Lower leg skin (tissue), 4 donors: ENCODE measurements at places on chromosomes 13 and 19.

- DNase-seq: no peak
Observed at GRCh38 chr19:6212403-6213265, 67.1 kb downstream of the MLLT1 start.

DNA sequence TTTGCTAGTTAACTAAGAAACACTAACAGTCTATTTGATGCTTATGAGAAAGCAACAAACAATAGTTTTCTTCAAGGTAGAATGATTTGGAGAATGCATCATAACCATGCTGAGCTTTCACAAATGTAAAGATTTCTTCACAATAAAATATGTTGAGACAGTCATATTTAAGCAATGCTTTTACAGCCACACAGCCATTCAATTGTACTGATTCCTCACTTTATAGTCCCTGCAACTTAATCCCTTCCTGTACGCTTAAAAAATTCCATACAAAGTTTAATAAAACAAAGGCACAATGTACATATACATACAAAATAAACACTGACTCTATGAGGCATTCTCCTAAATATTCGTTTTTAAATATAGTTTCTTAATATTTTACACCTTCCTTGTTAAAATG, 4.7 kb upstream of the ACOD1 start:
- no peak for DNase-seq

GRCh38 chr19:45613926-45614725, 12.1 kb upstream of the GPR4 start:
- no peak for DNase-seq

DNA sequence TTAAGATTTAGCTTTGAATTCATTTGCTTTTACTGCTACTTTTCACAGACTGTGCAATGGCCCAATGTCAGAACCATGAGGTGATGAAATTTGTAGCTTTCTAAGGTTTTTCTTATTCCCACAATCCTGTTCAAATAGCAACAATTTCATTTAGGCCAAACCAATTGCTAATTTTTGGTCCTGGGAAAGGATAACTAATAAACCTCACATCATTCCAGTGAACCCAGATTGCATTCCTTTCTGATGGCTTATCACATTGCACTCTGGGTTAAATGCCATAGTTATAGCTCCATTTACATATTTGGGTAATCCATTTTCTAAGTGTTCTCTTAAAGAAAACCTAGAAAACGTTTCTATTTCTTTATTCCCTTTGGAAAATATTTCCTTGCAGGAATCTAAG, 22.9 kb upstream of the POMP start:
- no peak for DNase-seq

- DNase-seq: no peak
Observed at GRCh38 chr13:68727798-68728197, 1379.8 kb upstream of the ATXN8OS start.

GRCh38 chr19:51179256-51179655, 37.2 kb downstream of the SIGLEC7 start:
- peak; percentile 10 for DNase-seq

DNA sequence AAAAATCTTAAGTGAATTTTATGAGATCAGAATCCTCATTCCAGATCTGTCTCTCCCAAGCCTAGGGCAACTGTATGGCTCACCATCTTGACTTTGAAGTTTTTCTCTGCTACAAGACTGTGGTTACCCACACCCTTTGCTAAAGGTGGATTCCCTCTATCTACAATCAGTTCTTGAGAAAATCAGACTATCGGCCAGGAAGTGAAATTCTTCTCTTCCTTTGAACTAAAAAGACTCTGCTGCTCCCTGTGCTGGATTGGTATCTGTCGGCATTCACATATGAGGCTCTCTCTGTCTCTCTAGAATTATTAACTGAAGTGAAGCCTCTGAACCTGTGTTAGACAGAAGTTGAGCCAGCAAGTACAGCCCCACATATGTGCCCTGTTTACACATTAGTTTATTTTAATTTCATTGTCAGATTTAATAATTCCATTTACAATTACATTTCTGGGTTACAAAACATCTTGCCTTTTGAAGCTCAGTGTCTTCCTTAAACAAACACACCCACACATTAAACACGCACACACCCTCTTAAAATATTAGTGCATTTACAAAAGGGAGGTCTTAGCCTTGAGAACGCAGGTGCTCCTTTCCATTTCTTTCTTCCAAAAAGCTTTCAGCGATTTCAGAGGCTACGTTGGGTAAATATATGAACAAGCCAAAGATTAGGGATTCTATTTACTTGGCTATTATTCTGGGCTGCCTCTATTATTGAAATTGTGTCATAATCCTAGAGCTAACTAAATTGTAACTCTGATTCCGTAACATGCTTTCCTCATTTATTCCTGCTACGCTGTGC, 145.7 kb downstream of the MIPEP start:
- no peak for DNase-seq

- no peak for DNase-seq
Observed at GRCh38 chr19:17323300-17323963, 11.2 kb downstream of the ANO8 start.

GRCh38 chr13:43397111-43397510, 373.7 kb downstream of the DNAJC15 start:
- no peak for DNase-seq

GRCh38 chr13:79417741-79418140, 11.7 kb upstream of the RBM26 start:
- no peak for DNase-seq

DNA sequence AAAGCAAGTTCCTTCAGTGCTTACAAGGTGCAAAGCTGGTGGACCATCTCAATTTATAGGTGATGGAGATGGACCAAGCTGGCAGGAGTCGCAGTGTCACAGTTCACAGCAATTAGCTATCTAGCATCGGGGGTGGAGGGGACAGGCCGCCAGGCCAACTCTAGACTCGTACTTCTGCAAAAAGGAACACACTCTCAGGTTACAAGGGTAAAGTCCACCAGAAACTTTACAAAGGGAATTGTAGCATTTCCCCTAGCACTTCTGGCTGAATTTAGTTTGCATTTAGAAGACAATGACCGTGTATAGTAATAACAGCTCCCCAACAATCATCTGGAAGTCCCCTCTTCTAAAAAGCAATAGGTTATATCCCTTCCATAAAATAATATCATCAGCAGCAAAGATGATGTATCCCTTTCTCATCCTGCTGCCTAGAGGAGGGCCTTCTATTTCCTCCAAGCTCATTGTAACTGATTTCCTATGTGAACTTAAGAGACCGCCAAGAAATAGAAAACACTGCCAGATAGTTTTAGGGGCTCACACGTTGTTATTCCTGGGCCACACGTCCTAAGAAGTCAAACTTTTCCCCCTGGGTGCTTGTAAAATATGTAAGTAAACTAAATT, 8.5 kb upstream of the DOCK9 start:
- DNase-seq: no peak

GRCh38 chr13:40777166-40777808, 6.3 kb upstream of the MRPS31 start:
- DNase-seq: no peak

GRCh38 chr13:112363867-112364528, 12.2 kb upstream of the SPACA7 start:
- DNase-seq: no peak

DNA sequence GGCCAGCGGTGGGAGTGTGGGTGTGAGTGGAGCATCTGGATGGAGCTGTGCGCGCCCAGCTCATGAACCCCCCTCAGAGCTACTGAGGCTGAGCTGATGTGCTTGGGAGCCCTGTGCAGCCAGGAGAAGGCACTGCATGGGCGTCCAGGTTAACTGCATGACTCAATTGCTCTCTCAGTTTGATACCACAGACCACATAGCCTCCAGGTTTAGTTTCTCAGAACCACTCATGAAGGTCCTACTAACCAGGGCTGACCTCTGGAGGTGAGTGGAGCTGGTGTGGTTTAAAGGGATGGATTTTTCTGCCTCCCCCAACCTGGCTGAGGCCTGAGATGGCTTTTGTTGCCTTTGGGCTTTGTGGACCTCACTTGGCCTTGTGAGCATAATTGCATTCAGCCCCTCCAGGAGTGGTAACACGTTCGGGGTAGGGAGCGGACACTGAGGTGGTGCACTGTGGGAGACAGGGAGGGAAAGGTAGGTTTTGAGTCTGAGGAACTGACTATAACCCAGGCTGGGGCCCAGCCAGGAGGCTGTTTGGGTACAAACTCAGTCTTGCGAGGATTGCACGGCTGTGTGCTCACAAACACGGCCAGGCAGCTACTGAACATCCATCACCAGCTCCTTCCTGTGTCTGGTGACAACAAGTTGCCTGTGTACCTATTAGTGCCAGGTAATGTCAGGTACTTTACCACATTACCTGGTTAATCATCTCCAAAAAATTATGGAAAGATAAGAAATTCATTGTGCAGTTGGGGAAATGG, 97.5 kb downstream of the RGCC start:
- DNase-seq: no peak

DNA sequence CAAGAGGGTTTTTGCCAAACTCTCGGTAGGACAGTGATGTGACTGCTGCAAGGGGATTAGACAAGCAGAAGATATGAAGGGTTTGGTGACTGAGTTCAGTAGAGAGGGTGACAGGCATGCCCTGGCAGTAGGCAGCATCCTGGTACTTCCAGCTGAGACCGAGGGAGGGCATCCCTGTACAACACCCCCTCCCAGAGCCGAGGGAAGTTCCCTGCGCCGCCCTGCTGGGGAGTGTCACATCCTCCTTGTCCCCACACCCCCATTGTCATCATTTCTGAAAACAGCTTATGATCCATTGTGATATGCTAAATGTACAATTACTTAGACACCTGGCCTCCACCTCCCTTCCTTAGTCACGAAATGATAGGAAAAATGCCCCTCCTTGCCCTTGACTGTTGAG, 14.6 kb downstream of the ZNF544 start:
- DNase-seq: no peak

- DNase-seq: no peak
Observed at GRCh38 chr19:2240881-2241760, 4.5 kb downstream of the SF3A2 start.

- peak; percentile 89 for DNase-seq
Observed at GRCh38 chr19:1113030-1113985, 9.5 kb downstream of the GPX4 start.

DNA sequence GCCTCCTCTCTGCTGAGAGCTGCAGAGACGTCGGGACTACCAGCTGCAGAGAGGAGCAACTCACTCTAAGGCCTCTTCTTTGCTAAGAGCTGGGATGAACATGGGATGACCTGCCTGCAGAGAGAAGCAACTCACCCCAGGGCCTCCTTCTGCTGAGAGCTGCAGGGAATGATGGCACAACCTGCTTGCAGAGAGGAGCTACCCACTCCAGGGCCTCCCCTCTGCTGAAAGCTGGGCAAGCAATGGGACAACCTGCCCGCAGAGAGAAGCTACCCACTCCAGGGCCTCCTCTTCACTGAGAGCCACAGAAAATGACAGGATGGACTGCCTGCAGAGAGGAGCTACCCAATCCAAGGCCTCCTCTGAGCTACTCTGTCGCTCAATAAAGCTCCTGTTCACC, 6.9 kb upstream of the MLLT1 start:
- DNase-seq: no peak

GRCh38 chr13:34166406-34166805, 348.5 kb downstream of the RFC3 start:
- DNase-seq: no peak

- peak; percentile 97 for DNase-seq
Observed at GRCh38 chr19:39405958-39406655, 540 bp upstream of the ZFP36 start.

- no peak for DNase-seq
Observed at GRCh38 chr19:49904136-49904535, 7.4 kb upstream of the IL4I1 start.

DNA sequence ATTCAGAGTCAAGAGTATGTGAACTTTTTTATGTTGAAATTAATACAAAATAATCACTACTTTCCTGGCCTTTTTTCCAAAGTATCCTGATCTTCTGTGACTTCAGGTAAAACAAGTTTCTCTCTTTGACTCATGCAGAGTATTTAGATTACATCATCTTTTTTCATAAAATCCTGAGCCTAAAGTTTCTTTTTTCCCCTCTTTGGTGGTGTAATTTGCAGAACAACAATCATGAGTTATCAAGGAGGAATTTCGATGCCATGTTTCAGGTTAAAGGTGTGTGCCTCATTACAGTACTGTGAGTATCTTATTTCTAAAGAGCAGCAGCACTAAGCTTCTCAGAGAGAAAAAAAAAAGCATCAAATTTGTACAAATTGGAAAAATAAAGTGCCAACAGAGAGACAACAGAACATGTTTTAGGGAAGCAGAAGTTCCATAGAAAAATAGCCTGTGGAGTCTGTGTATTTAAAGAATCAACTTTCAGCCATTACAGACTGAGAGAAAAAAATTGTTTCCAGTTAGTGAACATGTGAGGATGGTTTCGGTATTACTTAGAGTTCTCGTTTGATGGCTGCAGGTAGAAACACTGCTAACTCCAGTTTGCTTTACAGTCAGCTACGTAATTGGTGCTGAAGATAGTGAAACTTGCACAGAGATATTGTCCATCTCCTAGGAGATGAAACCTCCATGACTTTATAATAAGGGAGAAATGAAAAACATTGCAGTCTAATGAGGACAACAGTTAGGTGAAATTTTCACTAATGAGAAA, 78.1 kb upstream of the PCDH9 start:
- DNase-seq: no peak

GRCh38 chr13:110680852-110681251, 25.1 kb downstream of the CARS2 start:
- DNase-seq: no peak

- DNase-seq: no peak
Observed at GRCh38 chr13:108302279-108302678, 32.8 kb downstream of the TNFSF13B start.

DNA sequence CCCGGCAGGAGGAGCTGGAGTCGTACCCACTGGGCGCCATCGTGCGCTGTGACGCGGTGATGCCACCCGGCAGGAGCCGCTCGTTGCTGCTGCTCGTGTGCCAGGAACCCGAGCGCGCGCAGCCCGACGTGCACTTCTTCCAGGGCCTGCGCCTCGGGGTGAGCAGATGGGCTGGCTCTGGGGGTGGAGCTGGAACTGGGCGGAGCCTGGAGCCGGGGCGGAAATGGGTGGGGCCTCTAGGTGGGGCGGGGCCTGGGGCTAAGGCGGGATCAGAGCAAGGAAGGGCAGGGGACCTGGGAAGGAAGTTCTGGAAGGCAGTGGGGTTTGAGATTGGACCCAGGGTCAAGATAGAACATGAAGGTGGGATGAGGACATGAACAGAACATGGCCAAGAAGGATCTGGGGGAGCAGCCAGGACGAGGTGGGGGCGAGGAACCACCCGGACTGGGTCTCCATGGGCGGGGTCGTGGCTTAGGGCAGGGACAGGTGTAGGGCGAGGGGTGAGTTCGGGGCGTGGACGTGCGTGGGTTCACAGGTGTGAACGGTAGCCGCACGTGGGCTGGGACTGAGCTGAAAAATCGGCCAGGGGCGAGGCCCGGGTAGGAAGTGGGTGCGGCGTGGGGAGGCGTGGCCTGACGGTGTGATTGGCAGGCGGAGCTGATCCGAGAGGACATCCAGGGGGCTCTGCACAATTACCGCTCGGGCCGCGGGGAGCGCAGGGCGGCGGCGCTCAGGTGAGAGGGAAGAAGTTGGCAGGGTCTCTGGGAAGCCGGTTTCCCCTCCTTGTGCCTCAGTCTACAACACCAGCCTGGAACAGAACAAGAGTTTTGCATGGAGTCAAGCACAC, 4.7 kb downstream of the EPS8L1 start:
- no peak for DNase-seq

DNA sequence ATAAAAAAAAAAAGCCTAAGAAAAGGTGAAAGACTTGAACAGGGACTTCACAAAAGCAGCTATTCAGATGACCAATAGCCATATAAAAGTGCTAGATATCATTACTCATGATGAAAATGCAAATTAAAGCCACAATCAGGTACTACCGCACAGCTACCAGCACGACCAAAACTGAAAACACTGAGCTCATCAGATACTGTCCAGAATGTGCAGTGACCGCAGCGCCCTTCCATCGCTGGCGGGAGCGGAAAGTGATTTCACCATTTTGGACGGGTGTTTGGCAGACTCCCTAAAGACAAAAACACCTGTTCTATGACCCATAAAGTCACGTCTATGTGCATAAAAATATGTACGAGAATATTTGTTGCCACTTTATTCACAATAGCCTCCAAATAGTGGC, 60.7 kb downstream of the SLC6A16 start:
- DNase-seq: no peak
